ENCODE measurements at places on chromosomes 5 and 9.

GRCh38 chr9:26650325-26650724 is 242.3 kb downstream of the CAAP1 start:
- DNase-seq, result no peak

DNA sequence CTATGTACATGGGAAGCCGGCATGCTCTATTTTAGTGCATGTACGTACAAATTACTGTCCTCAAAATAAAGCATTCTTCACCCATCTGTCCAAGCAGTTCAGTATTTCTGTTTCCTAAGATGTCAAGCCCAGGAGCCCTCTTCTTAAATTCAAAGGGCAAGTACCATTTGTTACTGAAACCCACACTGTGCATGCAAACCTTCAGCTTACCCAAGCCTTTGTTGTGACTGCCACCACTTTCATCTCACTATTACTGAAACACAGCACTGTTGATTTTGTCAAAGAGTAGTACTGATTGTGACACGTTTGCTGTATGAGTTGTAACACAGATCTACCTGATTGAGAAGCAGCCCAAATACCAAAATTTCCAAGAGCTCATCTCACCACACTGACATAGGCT is 390.4 kb upstream of the IZUMO3 start:
- DNase-seq, result no peak

DNA sequence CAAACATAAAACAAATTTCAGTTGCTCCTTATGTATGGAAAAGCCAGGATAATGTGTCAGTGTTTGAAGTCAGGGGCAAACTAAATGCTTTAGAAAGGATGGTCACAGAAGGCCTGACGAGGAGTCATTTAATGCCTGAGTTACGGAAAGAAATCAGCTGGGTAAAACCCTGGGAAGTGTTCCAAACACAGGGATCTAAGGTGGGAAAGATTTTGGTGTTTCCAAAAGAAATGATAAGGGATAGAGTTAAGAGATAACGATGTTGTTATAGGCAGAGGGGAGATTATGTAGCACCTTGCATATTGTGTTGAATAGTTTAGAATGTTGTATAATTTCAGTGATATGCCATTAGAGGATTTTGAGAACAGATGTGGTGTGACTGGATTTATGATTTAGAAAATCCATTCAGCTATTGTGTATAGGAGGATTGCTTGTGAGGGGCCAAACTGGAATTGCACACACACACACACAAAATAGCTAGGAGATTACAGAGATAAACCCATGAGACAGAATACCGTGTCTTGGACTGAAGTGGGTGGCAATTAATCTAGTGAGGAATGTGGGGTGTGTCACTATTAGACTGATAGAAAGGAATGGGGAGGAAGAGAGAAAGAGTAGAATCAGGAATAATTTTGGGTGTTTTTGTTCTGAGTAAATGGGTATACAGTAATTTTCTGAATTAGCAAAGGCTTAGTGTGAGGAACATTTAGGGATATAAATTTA is 274.2 kb upstream of the DAB2 start:
- no peak for DNase-seq

GRCh38 chr5:102932781-102933180 is 177.7 kb downstream of the PAM start:
- no peak for DNase-seq

GRCh38 chr5:168332042-168332441 is 40.6 kb downstream of the WWC1 start:
- DNase-seq, result no peak

DNA sequence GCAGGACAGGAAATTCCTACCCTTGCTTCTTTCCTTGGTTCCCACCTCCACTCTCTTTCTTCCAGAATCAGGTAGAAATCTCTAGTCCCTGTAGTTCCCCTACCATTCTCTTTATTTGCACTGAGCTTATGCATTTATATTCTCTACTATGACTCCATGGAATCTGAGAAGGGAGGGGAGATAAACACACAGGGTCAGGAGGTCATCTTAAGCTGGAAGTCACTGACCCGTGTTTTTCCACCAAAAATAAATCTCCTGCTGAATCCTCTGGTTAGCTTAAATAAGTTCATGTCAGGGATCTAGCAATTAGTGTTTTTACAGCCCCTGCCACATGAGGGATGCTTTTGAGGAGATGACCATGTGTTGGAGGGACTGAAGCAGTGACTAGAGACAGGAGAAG is 3.7 kb downstream of the ACTL7B start:
- no peak for DNase-seq

DNA sequence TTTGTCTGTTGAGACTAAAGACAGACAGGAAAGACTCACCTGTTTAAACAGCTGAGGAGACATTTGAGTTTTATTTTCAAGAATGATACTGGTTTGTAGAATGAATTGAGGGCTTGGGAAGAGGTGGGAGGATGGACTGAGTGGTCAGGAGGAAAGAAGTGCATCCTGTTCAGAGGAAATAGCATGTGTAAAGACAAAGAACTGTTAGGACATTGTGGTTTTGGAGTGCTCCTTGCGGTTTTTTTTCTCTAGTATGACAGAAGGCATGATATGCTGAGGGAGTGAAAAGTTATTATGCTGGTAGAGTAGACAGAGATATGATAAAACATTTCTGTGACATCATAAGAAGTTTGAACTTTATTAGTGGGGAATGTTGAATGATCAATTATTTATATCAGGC is 270.7 kb upstream of the ELAVL2 start:
- DNase-seq, result peak; percentile 58

GRCh38 chr9:95007226-95007869 is 280.8 kb downstream of the AOPEP start:
- no peak for DNase-seq

- DNase-seq, result no peak
Observed at GRCh38 chr5:168885324-168886120, 306.4 kb upstream of the PANK3 start.

- DNase-seq, result no peak
Observed at GRCh38 chr9:131708226-131709002, 31.5 kb downstream of the RAPGEF1 start.

DNA sequence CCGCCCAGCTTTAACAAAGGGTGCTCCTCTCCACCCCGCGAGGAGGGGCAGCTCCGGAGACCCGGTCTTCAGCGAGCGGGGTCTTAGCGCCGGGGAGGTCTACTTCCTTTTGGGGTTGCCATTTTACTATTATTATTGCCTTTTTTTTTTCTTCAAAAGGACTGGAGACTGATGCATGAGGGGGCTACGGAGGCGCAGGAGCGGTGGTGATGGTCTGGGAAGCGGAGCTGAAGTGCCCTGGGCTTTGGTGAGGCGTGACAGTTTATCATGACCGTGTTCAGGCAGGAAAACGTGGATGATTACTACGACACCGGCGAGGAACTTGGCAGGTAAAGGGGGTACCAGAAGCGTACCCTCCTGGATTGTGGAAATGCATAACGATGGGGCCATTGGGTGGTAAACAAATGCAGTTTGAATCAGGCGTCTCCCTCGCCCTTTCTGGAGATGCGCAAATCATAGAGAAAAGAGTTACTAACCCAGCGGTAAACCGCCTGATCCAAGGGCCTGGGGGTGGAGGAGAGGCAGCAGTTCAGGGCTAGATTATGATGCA is 1.2 kb downstream of the DAPK1 start:
- no peak for DNase-seq

DNA sequence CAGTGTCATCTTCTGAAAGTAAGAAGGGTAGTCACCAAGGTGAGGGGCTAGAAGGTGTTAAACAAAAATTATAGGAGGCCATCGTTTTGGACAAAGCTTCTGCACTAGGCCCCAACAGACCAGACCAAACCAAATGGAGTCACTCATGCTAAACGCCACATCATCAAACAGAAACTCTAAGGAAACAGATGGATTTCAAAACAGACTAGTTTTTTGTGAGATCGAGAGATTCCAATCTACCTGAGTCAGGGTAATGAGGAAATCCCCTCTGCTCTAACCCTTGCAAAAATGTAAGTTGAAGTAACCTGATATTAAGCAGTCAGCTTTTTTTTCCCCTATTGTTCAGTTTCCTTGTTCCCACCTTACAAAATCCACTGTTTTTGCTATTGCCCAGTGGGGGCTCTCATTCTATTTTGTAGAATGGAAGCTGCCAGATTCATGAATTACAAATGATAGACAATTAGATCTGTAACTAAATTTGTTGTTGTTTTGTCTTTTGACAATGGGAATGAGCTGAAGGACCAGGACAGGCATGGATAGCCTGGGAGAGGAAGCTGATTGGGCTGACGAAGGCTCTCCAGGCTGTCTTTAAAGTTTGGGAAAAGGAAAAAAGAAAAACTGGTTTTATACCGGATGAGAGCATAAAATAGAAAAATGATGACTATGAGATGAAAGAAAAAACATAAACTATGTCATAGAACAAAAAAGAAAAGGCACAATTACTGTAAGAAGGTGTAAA is 94.7 kb upstream of the ADAMTSL1 start:
- DNase-seq, result no peak

DNA sequence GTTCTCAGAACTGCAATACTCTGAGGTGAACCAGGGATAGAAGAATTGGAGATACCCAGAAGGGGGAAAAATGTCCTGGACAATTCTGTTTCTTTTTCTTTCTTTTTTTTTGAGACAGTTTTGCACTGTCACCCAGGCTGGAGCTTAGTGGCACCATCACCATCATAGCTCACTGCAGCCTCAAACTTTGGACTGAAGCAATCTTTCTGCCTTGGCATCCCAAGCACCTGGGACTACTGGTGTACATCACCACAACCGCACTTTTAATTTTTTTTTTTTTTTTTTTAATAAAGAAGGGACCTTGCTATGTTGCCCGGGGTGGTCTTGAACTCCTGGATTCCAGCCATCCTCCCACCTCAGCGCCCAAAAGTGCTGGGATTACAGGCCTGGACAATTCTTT is 1.9 kb downstream of the EMB start:
- no peak for DNase-seq

GRCh38 chr5:154483654-154484392 is 5.8 kb upstream of the HAND1 start:
- DNase-seq, result no peak

GRCh38 chr5:168672888-168673287 is 93.7 kb upstream of the PANK3 start:
- DNase-seq, result no peak

DNA sequence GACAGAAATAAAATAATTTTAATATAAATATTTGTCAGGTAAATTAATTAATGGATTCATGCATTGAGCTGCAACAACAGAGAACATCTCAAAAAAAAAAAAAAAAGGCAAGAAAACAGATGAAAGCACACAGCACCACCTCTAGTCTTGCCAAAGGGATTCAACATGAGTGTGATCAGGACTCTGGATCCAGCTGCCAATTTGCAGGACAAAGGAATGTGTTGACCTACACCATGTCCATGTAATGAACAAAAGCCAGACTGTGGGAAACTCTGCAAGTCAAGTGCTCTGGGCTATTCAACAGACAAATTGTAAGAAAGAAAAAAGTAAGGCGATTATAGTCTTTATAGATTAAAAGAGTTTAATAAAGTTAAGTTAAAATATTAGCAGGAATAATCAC is 769.3 kb downstream of the TLR4 start:
- no peak for DNase-seq

- DNase-seq, result no peak
Observed at GRCh38 chr5:61346511-61346910, 14.5 kb downstream of the ZSWIM6 start.

GRCh38 chr5:142319105-142319504 is 5.7 kb downstream of the SPRY4 start:
- no peak for DNase-seq

DNA sequence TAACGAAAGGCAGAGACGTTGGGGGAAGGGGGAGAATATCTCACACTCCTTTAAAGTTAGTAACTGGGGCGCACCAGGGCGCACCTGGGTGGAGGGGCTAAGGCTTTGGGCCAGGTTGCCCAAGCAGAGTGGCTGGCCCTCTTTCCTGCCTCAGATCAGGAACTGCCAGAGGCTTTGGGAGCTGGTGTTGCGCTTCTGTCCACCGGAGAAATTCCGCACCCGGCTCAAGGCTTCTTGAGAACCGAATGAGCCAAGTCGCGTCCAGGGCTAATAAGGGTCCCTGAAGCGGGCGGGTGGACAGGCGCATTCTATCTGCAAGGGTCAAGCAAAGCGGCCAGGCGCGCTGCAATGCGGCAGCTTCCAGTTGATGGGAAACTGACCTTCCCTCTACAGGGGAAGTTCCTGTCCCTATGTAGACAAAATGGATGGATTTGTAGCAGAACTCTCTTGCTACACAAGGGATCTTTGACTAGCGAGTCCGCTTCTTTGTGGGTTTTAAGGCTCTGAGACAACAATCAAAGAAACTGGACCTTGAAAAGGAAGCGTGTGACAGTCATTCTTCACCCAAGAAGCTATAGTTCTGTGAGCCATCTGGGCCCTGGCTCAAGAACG is 5.5 kb downstream of the PAX5 start:
- no peak for DNase-seq

GRCh38 chr5:102922799-102923477 is 167.8 kb downstream of the PAM start:
- DNase-seq, result no peak

DNA sequence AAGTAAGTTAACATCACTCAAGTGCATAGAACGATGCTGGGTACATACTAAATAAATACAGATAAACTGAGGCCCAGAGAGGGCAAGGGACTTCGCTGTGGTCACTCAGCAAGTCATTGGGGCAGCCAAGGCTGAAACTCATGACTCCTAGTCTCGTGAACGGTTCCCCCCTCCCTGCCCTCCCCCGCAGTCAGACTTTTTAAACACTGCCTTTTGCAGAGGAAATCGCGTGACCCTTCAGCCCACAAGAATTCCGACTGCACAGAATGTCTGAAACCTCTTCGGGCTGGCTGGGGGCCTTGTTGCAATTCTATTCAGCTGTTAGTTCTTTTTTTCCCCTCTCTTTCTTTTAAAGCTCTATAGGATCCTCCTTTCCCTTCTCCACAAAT is 28.1 kb downstream of the NEK6 start:
- peak; percentile 93 for DNase-seq

GRCh38 chr5:159508344-159508743 is 178.1 kb upstream of the IL12B start:
- no peak for DNase-seq

DNA sequence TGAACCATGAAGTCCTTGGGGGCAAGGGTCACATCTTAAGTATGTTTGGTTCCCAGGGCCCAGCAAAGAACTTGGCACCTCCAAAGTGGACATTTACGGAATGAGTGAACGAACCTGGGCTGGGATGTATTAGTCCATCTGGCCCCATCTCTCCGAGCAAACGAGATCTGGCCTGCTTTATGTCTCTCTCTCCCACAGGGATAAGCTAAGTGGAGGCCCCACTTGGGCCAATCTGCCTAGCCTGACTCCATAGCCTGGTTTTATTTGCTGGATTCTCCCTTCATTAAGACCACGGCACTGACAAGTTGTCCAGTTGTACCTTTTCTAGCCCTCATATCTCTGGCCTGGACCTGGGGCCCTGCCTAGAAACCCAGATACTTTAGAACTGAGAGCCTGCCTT is 2.1 kb downstream of the TTLL11 start:
- no peak for DNase-seq

DNA sequence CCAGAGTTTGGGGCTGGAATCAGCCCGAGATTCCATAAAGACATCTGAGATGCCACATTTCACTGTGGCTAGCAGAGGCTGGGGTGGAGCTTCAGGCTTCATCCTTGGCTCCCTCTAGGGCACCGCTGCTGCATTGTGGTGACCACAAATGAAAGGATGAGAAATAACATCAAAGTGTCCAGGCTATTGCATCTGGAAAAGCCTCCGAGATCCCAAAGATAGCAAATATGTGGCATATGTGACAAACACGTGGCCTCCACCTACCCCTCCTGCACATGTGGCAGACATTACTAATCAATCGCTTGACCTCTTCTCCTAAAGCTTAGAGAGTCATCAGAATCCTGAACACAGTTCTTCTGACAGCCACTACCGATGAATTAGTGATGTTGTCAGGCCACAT is 4.5 kb downstream of the SPARC start:
- DNase-seq, result no peak

All from Kasumi-1 (cell line).